Glutamatergic neuron (in vitro differentiated cells): ENCODE measurements at places on chromosomes 5 and 9.

GRCh38 chr9:124810663-124811355 is 33.9 kb downstream of the OLFML2A start:
- no peak for DNase-seq

- no peak for DNase-seq
These were observed 5.2 kb upstream of the SPINK4 start for GRCh38 chr9:33234511-33235467.

- DNase-seq = no peak
These were observed 608.7 kb upstream of the SEMA6A start for GRCh38 chr5:117183326-117183725.

- DNase-seq = no peak
These were observed 88.4 kb upstream of the FST start for GRCh38 chr5:53392073-53392472.

GRCh38 chr9:134304690-134305089 is 21.6 kb upstream of the RXRA start:
- DNase-seq = peak; percentile 21
